ENCODE measurements at places on chromosomes 7 and 10.

DNA sequence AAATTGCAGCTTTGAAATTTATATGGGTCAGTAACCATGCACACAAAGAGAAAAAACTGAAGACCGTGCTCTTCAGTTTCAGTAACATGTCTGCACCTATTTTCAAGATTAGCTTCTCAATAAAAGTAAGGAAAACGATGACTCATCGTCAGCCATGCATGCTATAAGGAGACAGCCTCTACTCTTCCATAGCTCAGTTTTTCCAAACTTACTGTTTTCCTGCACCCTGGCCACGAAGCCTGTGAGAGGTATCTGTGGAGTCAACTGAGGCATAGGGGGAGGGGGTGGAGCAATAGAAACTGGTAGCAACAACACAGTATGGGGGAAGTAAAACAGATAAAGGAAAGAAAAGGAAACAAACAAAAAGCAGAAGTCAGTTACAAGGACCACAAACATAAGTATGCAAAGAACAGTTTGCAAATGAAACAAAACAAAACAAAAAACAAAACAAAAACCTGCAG lies 58.0 kb downstream of the PDSS1 start:
- peak; percentile 73 for DNase-seq

GRCh38 chr10:89613582-89613981 lies 31.5 kb downstream of the PANK1 start:
- no peak for DNase-seq

- DNase-seq: no peak
Measured at GRCh38 chr7:17599733-17600339, 301.4 kb downstream of the AHR start.

DNA sequence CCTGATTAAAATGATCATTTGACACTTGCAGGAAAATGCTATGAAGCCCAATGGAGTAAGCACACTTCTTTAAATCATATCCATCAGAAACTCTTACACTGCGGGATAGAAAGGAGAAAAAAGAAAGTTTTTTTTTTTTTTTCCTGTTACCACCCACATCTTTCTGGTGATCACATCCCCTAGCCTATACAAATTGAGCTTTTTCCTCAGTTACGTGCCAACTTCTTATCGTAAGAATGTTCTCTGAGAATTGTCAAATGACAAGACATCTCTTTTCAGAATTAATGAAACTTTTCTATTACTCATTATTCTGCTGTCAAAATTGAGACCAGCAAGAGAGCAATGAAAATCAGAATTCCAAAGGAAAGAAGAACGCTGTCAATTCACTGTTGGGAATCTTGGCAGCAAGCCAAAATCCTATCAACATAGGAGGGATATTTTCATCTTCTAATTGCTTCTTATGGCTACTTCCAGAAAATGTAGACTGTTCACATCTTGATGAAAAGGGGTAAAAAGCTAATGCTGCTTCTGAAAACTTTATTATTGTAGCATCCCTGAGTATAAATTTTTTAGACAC lies 179.5 kb downstream of the ADAM12 start:
- no peak for DNase-seq

DNA sequence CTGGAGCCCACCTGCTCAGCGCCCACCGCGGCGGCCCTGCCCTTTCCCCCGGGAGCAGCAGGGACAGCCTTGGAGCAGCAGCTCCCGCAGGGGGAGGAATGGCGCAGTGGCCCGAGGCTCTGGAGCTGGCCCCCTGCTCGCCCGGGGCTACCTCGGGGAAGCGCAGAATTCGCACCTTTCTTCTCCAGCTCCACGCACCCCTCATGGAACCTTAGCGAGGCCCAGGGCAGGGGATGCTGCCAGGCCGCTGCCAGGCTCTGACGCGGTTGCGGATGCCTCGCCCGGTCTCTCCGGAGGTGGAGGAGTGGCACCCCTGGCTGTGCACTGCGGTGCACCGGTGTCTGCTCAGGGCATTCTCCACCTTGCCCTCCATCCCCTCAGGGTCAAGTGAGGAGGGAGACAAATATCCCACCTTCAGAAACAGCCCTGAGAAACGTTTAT lies 84.9 kb upstream of the MKI67 start:
- DNase-seq: no peak

DNA sequence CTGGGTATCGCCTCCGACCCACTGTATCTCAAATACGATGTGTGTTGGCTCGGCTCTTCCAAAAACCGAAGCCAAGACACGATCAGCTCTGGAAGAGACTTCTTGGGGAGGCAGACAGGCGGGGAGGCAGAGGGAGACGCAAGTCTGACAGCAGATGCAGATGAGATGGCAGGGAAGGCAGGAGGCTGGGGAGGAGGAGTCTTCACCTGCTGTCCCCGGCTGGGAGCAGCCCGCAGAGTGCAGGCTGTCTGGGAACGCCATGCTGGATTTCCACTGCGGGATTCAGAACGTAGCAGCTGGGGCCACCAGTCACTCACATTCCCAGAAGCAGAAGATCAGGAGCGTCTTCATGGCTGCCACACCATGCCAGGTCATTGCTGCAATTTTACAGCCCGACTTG lies 29.4 kb downstream of the CTBP2 start:
- DNase-seq: no peak

GRCh38 chr10:95537542-95537927 lies 23.6 kb downstream of the SORBS1 start:
- DNase-seq: no peak

DNA sequence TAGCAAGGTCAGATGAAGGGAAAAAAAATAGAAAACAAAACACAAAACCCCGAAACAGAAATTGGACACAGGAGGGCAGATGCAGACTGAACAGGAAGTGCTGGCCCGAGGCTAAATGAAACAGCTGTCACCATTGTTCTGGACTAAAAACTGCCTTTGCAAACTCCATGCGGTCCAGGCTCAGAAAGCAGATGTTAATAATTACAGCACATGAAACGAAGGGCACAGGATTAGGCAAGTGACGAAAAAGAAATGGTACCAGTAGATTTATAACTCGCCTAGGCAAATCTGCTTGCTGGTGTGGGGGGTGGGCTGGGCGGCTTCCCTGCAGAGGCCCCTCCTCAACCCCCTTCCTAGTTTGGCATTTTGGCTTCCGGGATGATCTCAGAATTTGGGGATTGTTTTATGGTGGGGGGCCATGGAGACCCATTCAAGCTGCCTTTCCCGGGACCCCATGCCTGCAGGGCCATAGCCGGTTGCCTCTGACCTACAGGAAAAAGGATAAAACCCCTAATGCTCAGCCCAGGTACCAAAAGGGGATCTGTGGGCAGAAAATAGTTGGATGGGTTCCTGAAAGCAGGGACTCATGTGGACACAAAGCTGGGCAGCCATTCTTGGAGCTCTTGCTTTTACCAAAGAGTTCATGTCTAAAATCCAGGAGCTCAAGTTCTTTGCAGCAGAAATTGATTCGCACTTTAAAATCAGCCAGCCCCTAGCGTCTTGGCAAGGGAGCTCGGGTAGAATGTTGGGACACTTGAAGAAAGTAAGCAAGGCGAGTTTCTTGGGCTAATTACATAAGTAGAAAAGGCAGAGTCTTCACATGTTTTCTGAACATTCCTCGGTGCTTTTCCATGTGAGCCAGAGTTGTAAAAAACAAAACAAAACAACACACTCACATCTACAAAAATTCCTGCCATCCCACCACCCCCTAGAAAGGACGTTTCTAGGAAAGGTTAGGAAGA lies 39.0 kb upstream of the EMX2 start:
- peak; percentile 5 for DNase-seq

DNA sequence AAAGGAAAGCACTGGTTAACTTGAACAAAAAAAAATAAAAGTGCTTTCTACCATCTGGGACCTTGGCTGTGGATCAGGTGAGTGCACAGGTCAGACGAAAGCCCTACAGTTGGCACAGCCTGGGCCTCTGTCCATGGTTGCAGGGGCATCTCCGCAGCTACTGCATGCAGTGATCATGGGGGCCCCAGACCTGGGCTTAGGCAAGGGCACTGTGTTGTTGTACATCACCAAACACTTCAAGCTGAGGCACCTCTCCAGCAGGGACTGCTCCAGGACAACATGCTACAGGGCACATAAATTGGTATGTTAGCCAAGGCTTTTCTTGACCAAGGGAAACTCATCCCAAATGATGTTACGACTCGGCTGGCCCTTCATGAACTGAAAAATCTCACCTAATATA lies 23.5 kb downstream of the KLHL7 start:
- no peak for DNase-seq

DNA sequence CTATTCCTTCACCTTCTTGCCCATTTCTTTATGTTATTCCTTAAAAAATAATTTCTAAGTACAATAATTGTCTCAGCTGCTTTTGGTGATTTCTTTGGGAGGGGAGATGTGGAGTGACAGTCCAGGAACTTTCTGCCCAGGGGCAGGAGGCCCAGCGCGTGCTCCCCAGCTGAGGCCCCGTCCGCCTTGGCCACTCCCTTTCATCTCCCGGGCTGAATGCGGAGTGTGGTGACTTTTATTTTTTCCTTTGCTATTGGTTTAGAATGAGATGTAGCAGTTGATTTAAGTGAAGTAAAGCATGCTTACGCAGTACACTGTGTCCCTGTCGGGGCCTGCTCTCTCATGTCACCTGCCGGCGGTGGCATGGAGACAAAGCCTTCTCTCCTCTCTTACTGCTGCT lies 141.6 kb downstream of the MGMT start:
- DNase-seq: no peak
